ENCODE measurements at places on chromosomes 1 and 21. TPM values are rescaled to one million over a fixed set of nuclear protein-coding genes. Genes with fewer than 3 reads are reported as not detected.

GRCh38 chr1:156746406-156746727 lies 5.1 kb downstream of the HDGF start:
- no peak for DNase-seq

- no peak for DNase-seq
These were observed 240.1 kb downstream of the NPHP4 start for GRCh38 chr1:5751833-5752745.

- DNase-seq, result no peak
These were observed 126.4 kb downstream of the PTPRU start for GRCh38 chr1:29362764-29363163.

GRCh38 chr1:243850202-243850451 lies at the start of gene AKT3:
TSS of gene AKT3 (minus strand) at chr1:243850243. CDS start at chr1:243843170, 7,073 bp downstream.
- DNase-seq, result peak; percentile 89

Gene ILDR2
- total RNA-seq, result 9.6 TPM

Gene FAM163A
- 0.06 TPM for total RNA-seq

Gene RGS1
- total RNA-seq, result not detected

Gene PTPN22
- 4.1 TPM for total RNA-seq

- peak; percentile 55 for DNase-seq
These were observed 42.8 kb downstream of the SMG7 start for GRCh38 chr1:183515002-183515689.

Gene LHX8
- total RNA-seq, result 0.46 TPM

GRCh38 chr1:167373986-167374385 lies 144.3 kb downstream of the CD247 start:
- no peak for DNase-seq

- DNase-seq, result no peak
These were observed 5.0 kb downstream of the GCLM start for GRCh38 chr1:93904228-93904627.

- peak; percentile 37 for DNase-seq
These were observed 1.1 kb upstream of the LCK start for GRCh38 chr1:32249831-32250525.

- peak; percentile 79 for DNase-seq
These were observed 13.9 kb downstream of the PALMD start for GRCh38 chr1:99659755-99660210.

GRCh38 chr1:54615531-54616279 lies 7.6 kb downstream of the FAM151A start:
- DNase-seq, result no peak

Gene NOS1AP
- not detected for total RNA-seq

DNA sequence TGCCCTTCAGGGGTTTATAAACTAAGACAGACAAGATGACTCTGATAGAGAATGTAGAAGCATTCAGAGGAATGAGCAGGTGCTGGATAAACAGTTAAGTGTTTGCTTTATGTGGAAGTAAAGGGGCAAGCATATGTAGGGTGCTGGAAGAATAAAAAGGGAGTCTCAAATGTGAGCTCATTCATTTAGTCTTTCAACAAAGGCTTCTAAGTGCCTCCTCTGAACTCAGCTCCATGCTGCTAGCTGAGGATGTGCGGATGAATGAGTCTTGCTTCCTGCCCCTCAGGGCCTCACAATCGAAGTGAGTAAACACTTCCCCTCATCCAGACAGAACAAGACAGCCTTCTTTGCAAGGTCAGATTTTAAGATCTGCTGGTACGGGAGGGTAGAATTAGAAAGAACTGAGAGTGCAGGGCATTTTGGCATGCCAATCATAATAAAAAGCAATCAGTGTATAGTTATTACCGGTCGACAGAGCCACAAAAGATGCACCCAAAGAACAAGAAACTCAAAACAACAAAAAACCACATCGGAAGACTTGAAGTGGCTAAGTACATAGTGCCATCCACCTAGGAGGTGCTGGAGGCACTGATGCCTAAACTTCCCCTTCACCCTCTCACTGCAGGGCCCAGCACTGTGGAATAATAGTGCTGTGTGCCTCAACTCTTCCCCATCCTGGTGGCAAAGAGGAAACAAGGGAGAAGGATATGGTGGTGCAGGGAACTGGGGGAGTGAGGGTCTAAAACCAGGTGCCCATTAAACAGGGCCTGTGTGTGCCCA lies 69.8 kb downstream of the TNR start:
- peak; percentile 80 for DNase-seq

Gene ZBTB37
- total RNA-seq, result 3.5 TPM

- DNase-seq, result no peak
These were observed 85.5 kb upstream of the PALMD start for GRCh38 chr1:99560207-99561040.

Gene OR2L5
- not detected for total RNA-seq

DNA sequence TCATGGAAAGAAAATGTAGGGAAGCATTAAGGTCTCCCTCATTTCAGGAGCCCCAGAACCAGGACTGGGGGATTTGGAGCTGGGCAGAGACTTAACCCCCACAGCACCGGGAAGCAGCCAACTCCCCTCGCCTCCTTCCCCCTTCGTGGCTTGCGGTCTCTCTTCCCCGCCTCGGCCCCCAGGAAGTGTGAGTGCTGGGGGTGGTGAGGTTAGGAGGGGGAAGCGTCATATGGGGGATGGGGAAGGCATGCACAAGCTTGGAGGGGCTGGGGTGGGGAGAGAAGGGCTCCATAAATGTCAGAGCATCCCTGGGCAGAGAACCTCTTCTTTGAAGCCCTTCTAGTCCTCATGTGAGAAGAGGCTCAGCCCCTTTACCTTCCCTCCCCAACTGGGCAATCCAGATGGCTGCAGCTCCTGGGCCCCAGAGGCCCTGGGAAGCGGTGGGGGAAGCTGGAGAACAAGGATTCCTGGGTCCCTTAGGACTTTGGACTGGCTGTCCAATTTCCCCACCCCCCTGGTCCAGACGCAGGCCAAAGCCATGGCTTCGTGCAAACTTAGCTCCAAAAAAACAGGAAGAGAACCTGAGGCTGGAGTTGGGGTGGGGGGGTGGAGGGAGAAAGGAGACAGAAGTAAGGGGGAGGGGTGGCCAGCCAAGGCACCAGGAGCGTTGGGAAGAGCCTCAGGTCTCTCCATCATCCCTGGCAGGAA lies 7.8 kb downstream of the ZBTB7B start:
- no peak for DNase-seq

GRCh38 chr1:203536575-203536974 lies 42.6 kb downstream of the OPTC start:
- DNase-seq, result peak; percentile 42

Gene DIP2A
- total RNA-seq, result 16.4 TPM

Gene FCRL4
- not detected for total RNA-seq

- no peak for DNase-seq
These were observed 38.2 kb downstream of the KCNAB2 start for GRCh38 chr1:6083801-6084446.

DNA sequence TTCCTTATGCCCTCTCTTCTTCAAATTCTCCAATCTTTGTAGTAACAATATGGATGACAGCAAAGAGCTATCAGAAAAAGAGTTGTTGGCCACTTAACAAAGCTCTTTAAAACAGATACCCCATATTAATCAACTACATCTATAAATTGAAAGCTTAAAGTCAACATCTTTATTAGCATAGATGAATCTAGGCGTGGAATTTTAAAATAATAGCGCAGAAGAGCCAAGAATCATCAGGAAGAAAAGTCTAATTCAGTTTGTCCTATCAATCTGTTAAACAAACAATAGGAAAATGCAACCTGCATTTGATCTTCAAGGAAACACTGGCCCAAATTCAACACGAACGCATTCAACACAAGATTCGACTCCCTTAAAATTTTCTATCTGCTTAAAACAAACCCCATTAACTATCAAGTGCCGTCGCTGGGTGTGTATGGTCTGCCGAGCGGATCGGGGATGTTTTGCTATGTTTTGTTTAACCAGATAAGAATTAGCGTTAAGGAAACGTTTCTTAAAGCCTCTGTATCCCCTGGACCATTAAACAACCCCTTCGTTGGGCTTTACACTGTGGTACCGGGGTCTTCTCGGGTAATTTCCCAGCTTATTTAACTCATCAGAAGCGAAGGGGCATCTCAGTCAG lies 1.0 kb downstream of the LYST start:
- no peak for DNase-seq

GRCh38 chr1:108327534-108328466 lies 83.9 kb upstream of the NBPF4 start:
- DNase-seq, result peak; percentile 40

Gene DCAF6
- 26.9 TPM for total RNA-seq

DNA sequence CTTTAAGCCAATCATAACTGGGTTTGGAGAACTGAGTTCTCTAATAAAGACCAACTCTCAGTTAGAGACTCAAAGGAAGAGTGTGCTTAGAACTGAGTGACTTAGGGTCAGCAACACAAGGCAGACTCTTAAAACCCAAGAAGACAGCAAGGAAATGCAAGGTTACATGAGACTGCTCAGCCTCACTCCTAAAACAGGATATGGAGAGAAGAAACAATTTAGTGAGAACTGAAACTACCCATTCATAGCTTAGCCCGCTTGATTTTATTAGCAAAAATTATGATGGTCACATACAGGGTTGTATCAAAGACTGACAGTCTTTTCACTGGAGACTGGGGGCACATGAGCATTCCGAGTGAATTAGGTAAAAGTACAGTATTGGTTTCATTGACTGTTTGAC lies 78.9 kb upstream of the DMRTA2 start:
- DNase-seq, result no peak

Gene MROH9
- not detected for total RNA-seq

GRCh38 chr1:110196917-110197765 lies 13.0 kb upstream of the KCNC4 start:
- DNase-seq, result peak; percentile 58

Gene CSF1
- 12.9 TPM for total RNA-seq

DNA sequence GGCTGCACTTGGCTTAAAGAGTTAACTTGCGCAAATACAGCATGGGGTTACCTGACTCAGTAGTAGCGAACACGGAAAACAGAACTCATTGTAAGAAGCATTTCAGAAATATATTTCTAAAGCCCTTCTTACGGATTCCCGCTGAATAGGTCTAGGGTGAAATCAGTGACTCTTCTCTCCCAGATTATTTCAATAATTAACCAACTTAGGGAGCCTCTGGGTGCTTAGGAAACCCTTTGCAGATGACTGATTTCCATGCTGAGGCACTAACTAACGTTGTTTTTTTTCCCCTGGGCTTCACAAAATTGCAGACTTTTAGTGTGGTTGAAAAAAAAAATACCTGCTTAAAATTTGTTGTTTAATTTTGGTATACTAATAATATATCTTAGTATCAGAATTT lies 40.3 kb downstream of the BTG3 start:
- no peak for DNase-seq

DNA sequence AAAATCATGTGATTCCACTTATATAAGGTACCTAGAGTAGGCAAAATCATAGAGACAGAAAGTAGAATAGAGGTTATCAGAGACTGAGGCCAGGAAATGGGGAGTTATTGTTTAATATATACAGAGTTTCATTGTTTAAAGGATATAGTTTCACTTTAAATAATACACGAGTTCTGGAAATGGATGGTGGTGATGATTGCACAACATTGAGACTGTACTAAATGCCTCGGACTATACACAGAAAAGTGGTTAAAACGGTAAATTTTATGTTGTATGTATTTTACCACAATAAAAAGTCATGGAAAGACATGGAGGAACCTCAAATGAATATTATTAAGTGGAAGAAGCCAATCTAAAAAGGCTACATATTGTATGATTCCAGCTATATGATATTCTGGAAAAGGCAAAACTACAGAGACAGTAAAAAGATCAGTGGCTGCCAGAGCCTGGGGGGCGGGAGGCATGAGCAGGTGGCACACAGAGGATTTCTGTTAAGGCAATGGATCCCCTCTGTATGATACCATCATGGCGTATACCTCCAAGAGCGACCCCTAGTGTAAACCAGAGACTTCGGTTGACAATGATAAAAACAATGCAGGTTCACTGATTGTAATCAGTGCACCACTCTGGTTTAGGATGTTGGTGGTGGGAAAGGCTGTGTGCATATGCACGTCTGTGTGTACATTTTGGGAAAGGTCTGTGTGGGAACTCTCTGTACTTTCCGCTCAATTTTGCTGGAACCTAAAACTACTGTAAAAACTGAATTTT lies 7.5 kb downstream of the C1orf198 start:
- no peak for DNase-seq

Gene ACOT7
- 41.9 TPM for total RNA-seq

Gene CYYR1
- under 0.01 TPM for total RNA-seq

DNA sequence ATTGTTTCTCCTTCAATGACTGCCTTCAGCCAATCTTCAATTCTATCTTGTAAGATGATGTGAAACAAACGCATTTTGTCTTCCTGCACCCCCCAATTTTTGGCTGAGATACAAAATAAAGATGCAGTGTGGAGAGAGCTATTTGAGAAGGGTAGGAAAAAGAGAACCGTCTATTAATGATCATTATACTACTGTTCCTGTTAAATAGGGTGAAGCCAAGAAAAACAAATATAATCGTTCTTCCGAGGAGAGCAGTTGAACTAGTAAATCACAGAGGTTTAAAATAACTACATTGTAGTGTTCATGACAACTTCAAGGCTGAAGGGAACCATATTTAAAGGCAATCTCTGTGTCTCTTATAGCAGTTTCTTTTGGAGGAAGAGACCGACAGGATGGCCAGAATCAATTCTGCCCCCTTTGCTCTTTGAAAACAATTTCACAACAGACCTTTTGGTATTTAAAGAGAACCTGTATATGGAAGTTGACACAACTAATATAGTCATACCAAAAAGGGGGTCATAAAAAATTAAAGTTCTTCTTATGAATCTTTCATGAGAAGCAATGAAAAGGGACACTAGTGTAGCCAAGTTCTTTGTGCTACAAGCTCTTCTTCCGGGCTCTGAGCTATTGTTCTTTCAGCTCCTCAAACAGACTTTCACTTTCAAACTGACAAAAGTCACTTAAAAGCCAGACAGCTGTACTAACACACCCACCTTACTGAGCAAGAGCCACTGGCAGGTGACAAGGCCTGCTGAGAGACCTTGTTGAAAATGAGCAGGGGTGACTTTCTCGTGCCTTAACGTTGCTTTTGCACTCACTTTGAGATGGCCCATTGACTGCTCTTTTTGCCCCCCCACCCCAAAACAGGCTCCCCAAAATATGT lies 30.9 kb downstream of the PROX1 start:
- DNase-seq, result peak; percentile 15

GRCh38 chr1:43276673-43277072 lies 6.9 kb downstream of the TMEM125 start:
- no peak for DNase-seq

Gene CCDC190
- 2.7 TPM for total RNA-seq

DNA sequence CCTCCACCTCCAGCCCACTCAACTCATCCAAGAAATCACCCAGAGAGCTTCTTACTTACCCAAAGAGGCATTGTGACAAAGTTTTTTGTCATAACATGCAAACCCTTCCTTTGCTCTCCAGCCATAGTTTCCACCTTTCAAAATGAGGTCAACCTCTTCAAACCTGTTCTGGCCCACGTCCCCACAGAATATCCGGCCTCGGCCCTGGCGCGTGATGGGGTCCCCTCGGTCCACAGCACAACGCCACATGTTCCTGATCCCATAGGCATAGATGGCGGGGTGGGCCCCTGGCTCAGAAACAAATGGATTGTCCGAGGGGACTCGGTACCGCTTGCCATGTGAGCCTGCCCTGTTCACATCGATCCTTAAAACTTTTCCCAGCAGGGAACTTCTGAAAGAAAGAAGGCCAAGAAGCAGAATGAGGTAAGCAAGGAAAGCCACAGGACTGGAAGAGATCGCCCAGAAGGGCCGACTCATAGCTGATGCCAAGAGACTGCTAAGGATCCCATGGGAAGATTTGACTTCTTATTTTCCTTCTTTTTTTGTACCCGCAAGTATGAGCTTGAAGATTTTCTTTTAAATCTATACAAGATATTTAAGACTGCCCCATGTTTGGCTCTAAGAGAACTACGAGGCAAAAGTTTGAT lies 7.8 kb downstream of the HHIPL2 start:
- DNase-seq, result no peak

- no peak for DNase-seq
These were observed 662 bp upstream of the LGALS8 start for GRCh38 chr1:236522937-236523703.

Data from Daoy (cell line).